ENCODE measurements at places on chromosomes 7 and 10.
A peak's percentile ranks its signal among the peaks of the same experiment; 100 is the strongest.

- peak; percentile 53 for DNase-seq
Measured at GRCh38 chr7:27661811-27662489, 733 bp downstream of the HIBADH start.

DNA sequence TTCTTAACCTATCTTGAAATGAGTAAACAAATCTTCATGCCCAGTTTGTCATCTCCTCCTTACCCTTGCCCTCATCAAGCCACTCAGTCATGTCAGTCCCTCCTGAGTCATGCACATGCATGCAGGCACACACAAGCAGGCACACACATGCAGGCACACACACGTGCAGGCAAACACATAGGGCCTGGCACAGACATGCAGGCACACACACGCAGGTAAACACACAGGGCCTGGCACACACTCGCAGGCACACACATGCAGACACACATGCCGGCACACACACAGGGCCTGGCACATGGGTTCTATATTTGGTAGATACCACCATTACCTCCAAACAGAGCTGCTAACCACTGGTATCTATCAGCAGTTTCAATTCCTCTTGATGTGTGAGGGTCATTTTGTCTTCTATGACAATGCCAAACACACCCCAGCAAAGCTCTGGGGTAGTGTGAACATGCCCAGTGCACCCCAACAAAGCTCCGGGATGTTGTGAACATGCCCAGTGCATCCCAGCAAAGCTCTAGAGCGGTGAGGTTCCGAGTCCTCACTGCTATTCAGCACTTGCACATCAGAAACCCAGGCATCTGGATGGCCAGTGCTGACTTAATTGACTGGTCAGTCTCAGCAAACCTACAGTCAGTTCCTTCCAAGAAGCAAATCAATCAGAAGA is 563.8 kb downstream of the PTPRN2 start:
- DNase-seq, result no peak

DNA sequence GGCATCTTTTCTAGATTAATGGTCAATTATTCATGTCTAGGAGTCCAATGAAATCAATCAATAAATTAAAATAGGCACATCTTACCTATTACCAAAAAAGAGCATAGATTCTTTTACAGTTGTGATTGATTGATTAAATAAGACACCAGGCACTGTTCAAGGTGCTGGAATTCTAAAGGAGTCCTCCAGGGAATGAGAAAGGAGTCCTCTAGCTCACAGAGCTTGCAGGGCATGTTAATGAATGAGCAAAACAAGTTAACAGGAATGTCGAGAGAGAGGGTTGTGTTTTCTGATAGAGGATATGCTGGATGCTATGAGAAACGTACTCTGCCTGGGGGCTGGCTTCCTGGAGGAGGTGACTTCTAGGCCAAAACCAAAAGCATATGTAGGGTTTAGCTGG is 191.4 kb downstream of the BMPER start:
- DNase-seq, result no peak

GRCh38 chr7:33444511-33444910 is 315.1 kb downstream of the BBS9 start:
- no peak for DNase-seq

DNA sequence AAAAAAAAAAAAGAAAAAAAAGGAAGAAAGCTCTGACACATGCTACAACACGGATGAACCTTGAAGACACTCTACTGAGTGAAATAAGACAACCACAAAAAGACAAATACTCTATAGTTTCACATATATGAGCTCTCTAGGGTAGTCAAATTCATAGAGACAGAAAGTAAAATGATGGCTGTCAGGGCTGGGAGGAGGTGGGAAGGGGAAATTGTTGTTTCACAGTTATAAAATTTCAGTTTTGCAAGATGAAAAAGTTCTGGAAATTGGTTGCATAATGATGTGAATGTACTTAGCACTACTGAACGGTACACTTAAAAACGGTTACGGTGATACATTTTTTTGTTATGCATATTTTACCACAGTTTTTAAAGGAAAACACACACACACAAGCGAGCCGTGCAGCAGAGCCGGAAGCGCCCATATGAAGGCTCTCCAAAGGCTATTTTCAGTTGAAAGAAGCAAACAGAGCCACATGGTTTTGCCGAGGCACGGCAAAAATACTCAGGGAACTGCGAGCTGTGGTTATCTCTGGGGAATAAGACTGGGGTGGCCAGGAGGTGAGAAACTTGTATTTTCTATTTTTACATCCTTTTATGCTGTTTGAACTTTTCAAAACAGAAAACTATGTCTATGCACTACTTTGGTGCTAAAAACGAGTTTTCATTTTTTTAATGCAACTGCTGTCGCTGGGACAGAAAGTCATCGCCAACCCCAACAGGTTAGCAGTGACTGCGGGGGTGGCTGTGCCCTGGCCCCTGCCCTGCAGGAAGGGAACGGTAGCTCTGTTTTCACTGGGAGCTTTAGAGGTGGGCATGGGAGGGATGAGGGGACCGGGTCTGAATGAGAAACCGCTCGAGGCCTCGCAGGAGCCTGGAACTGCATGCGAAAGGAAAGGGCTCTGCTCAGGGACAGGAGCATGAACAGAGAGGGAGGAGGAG is 132.9 kb downstream of the OAT start:
- no peak for DNase-seq

DNA sequence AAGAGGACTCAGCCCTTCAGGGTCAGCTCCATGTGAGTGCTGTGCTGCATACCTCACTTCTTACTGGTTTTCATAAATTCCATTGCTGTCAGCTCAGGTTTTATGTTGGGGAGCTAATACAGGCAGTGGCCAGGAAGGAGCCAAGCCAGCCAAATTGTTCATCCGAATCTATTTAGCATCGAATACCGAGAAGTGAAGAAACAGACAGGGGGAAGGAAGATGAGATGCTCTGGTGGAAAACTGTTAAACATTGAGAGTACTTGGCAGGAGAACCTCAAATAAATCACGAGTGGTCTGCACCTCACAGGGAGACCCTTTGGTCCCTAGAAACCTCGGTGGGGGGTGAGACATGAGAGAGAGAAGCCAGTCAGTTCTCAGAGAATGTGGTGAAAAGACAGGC is 196.0 kb upstream of the TMEM72 start:
- no peak for DNase-seq

GRCh38 chr10:49138361-49138891 is 4.6 kb upstream of the FAM170B start:
- no peak for DNase-seq

- DNase-seq, result no peak
Measured at GRCh38 chr7:158117341-158118222, 470.0 kb downstream of the PTPRN2 start.

GRCh38 chr10:7593063-7593462 is 73.7 kb downstream of the ITIH5 start:
- peak; percentile 79 for DNase-seq

All from ureter (tissue), 1 donor.